ENCODE measurements at places on chromosomes 5 and 9.

DNA sequence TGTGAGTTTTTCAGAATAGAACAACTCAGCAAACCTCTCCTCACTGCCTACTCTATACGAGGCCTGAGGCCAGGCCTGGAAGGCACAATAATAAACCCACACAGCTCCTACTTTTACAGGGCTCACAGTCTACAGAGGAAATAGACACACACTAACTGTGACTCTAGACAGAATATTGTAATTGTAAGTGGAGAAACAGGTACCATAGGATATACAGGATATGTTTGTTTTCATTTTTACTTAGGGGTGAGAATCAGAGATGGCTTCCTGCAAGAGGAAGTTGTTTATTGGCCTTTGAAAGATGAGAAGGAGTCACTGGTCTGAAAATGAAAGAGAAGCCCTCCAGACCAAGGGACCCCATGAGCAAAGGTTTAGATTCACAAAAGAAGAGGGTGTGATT, 35.8 kb upstream of the TGFBR1 start:
- H3K36me3 ChIP-seq: no peaks in the 10 kb centered on the region
- peaks cover 13% of the 10 kb centered on the region for H3K4me1 ChIP-seq
- DNase-seq: no peak
- H3K4me3 ChIP-seq: no peak overlapping the region
- H3K27me3 ChIP-seq: no peaks in the 10 kb centered on the region

- DNase-seq: no peak
- no peaks in the 10 kb centered on the region for H3K27me3 ChIP-seq
- no peak overlapping the region for H3K27ac ChIP-seq
- no peaks in the 10 kb centered on the region for H3K4me1 ChIP-seq
Measured at GRCh38 chr5:176157656-176158055, 80.6 kb upstream of the SIMC1 start.

GRCh38 chr5:3639175-3639574, 43.5 kb downstream of the IRX1 start:
- H3K27me3 ChIP-seq: no peaks in the 10 kb centered on the region
- no peaks in the 10 kb centered on the region for H3K36me3 ChIP-seq
- H3K27ac ChIP-seq: no peak overlapping the region
- no peaks in the 10 kb centered on the region for H3K4me1 ChIP-seq
- no peak overlapping the region for H3K4me3 ChIP-seq
- no peak for DNase-seq

DNA sequence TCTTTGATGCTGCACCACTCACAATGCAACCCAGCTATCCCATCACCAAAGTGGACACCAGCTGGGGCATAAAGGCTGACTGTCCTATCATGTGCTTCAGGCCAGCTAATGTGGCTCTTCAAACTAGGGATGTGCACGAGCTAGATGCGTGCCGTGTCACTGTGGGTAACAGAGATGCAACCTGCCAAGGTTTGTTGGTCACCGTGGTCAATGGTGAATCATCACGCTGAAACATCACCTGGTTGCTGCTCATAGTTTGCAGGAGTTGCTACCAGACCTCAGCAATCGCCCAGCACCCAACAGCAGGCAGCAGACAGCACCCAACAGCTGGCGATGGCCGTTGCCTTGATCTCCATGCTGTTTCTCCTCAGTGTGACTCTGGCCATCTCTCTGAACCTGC, 2.1 kb upstream of the PCDHGA1 start:
- H3K27me3 ChIP-seq: peaks cover 5% of the 10 kb centered on the region
- no peak for DNase-seq
- no peaks in the 10 kb centered on the region for H3K4me1 ChIP-seq
- no peak overlapping the region for H3K4me3 ChIP-seq
- no peaks in the 10 kb centered on the region for H3K36me3 ChIP-seq

DNA sequence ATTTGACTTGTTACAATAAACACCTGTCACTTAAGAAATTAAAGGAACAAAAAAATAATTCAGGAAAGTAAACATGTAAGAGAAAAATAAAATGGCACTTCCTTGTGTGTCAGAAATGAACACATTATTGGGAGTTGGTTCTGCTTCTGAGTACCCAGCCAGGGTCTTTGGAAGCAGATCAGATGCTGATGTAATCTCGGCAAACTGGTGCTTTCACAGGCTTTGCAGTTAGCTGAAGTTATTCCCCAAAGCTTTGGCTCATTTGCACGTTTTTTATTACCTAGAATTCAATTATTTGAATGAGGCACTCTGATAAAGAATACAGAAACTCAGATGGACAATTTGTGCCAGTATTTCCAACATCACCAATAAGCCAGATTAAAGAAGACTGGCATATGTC, 10.9 kb downstream of the CDH18 start:
- H3K4me3 ChIP-seq: no peak overlapping the region
- H3K27me3 ChIP-seq: no peaks in the 10 kb centered on the region
- no peaks in the 10 kb centered on the region for H3K4me1 ChIP-seq
- no peak overlapping the region for H3K27ac ChIP-seq
- H3K36me3 ChIP-seq: no peaks in the 10 kb centered on the region

GRCh38 chr5:7827610-7828009, 23.3 kb downstream of the CFAP90 start:
- DNase-seq: no peak
- no peak overlapping the region for H3K27ac ChIP-seq
- H3K36me3 ChIP-seq: no peaks in the 10 kb centered on the region
- no peaks in the 10 kb centered on the region for H3K27me3 ChIP-seq

GRCh38 chr5:12246036-12246435, 341.8 kb upstream of the CTNND2 start:
- H3K4me1 ChIP-seq: no peaks in the 10 kb centered on the region
- no peak for DNase-seq
- H3K27ac ChIP-seq: no peak overlapping the region
- H3K4me3 ChIP-seq: no peak overlapping the region
- no peaks in the 10 kb centered on the region for H3K36me3 ChIP-seq
- H3K27me3 ChIP-seq: no peaks in the 10 kb centered on the region

- DNase-seq: no peak
- no peaks in the 10 kb centered on the region for H3K36me3 ChIP-seq
- H3K27me3 ChIP-seq: no peaks in the 10 kb centered on the region
- H3K27ac ChIP-seq: no peak overlapping the region
Measured at GRCh38 chr5:28234356-28234968, 1196.1 kb upstream of the CDH9 start.

DNA sequence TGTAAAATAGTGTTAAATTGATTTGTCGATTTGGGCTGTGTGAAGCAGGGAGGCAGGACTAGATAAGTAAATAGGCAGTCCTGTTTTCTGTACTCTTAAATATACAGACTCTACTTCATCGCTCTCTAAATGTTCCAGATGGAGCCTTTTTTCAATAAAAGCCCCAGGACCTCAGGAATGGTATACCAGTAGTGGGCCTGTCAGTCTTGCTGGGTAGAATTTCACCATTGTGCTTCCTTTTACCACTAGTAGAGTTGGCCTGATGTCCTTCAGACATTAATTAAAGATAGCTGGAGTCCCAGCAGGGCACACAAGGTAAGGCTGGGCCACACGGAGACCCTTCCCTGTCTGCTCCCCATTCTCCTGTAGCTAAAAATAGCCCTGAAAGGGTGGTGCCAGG, 6.0 kb downstream of the SNX18 start:
- DNase-seq: no peak
- no peaks in the 10 kb centered on the region for H3K27me3 ChIP-seq
- peaks cover 52% of the 10 kb centered on the region for H3K4me1 ChIP-seq

- H3K36me3 ChIP-seq: no peaks in the 10 kb centered on the region
- no peaks in the 10 kb centered on the region for H3K27me3 ChIP-seq
- DNase-seq: no peak
- H3K4me1 ChIP-seq: no peaks in the 10 kb centered on the region
- H3K27ac ChIP-seq: no peak overlapping the region
- H3K4me3 ChIP-seq: no peak overlapping the region
Measured at GRCh38 chr5:168002116-168002515, 289.3 kb upstream of the WWC1 start.

- DNase-seq: no peak
- H3K4me1 ChIP-seq: no peaks in the 10 kb centered on the region
- no peak overlapping the region for H3K4me3 ChIP-seq
Measured at GRCh38 chr5:139376364-139376763, 6.7 kb downstream of the SLC23A1 start.

DNA sequence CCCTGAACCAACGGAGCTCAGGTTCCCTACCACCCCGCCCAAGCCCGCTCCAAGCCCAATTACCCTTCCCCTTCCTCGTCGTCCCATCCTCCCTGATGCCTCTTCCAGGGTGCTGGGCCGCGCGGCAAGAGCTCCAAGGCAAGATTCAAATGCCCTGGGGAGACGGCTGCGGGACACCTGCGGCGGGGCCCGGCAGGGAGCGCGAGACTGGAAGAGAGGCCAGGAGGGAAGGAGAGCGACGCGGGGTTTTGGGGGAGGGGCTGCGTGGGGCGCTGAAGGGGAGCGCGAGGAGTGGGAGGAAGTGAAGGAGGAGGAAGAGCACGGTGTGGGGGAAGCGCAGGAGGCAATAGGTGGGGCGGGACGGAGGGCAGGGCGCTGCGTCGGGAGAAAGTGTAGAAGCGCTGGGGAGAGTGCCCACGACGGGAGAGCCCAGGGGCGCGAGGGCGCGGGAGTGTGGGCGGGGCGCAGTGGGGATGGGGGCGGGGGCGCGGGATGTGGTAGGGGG, 975 bp upstream of the NXNL2 start:
- no peak for DNase-seq
- no peaks in the 10 kb centered on the region for H3K27me3 ChIP-seq
- H3K27ac ChIP-seq: no peak overlapping the region
- no peak overlapping the region for H3K4me3 ChIP-seq

DNA sequence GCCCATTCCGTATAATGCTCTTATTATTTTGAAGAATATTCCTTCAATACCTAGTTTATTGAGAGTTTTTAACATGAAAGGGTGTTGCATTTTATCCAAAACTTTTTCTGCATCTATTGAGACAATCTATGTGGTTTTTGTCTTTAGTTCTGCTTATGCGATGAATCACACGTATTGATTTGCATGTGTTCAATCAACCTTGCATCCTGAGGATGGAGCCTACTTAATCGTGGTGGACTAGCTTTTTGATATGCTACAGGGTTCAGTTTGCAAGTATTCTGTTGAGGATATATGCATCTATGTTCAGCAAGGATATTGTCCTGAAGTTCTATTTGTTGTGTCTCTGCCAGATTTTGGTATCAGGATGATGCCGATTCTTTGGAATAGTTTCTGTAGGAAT, 1070.3 kb upstream of the CDH18 start:
- no peaks in the 10 kb centered on the region for H3K4me1 ChIP-seq
- no peaks in the 10 kb centered on the region for H3K27me3 ChIP-seq
- DNase-seq: no peak
- no peak overlapping the region for H3K4me3 ChIP-seq

DNA sequence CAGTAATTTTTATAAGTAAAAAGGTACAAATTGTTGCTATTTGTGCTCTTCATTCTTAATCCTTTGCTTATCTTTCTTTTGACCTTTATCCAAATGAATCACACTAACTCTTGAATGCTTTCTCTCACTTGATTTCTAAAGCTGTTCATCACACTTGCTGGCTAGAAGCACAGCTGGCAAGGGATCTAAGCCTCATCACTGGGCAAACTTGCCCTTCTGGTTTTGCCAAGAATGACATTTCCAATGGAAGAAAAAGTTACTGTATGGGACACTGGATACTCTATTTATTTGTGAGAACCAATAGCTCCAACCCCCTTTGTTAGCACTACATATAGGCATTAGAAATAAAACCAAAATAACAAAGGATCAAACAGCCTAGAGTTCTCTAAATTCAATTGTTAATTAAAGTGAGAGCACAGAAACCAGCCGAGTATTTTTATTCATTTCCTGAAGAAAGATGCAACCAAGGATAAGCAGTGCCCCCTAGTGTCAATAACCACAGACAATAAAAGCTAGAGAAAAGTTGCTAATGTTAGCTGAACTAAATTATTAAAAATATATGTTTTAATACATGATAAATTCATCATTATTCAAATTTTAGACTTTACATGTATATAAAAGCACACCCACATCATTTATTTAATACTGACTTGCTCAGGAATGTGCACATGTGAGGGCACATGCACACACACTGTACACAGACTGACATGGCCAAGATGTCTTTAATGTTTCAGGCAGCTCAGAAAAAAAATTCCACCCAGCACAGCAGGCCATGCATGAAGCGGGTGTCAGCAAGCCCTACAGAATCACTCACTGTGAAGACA, 59.8 kb upstream of the POU5F2 start:
- H3K4me1 ChIP-seq: no peaks in the 10 kb centered on the region
- no peak overlapping the region for H3K4me3 ChIP-seq
- peaks cover 4% of the 10 kb centered on the region for H3K36me3 ChIP-seq
- no peaks in the 10 kb centered on the region for H3K27me3 ChIP-seq
- H3K27ac ChIP-seq: no peak overlapping the region

GRCh38 chr9:129351642-129352145, 173.6 kb upstream of the IER5L start:
- H3K4me1 ChIP-seq: peaks cover 2% of the 10 kb centered on the region
- DNase-seq: no peak
- H3K27ac ChIP-seq: no peak overlapping the region
- H3K36me3 ChIP-seq: no peaks in the 10 kb centered on the region
- H3K27me3 ChIP-seq: no peaks in the 10 kb centered on the region
